ENCODE measurements at places on chromosomes 2 and 18.

- no peaks in the 10 kb centered on the region for H3K27me3 ChIP-seq
- peaks cover 25% of the 10 kb centered on the region for H3K4me1 ChIP-seq
- peaks cover 73% of the 10 kb centered on the region for H3K36me3 ChIP-seq
- no peak overlapping the region for H3K27ac ChIP-seq
- H3K4me3 ChIP-seq, result no peak overlapping the region
Measured at GRCh38 chr2:99825630-99826029, 316.8 kb downstream of the AFF3 start.

DNA sequence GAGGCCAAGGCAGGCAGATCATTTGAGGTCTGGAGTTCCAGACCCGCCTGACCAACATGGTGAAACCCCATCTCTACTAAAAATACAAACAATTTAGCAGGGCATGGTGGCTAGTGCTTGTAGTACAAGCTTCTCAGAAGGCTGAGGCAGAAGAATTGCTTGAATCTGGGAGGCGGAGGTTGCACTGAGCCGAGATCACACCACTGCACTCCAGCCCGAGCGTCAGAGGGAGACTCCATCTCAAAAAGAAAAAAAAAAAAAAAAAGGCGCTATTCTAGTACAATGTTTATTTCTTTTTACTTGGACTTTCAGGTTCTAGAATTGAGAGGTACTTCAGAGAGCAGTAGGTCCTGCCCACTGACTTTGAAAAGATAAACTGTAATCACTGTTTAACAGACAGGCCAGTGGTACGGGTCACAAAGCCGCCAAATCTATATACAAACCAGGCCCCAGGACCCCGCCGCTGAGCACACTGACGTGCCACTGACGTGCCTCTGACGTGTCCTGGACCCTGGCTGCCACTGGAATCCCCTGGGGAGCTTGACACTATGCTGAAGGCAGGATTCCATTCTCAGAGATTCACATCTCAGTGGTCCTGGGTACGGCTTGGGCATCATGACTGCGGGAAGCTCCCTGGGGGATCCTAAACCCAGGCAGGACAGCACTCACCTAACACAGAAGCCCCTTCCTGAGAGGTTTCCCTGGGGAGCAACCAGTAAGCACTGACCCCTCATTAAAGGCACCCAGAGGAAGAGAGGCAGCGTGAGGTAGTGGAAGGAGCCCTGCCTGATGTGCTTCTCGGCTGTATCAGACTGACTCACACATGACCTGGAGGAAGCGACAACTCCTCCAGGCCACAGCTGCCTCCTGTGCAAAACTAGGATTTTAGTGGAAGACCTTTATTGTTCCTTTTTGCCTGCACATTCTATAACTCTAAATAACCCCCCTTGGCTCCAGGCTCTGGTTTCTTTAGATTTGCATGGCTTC is 197.8 kb upstream of the MEIS1 start:
- DNase-seq, result no peak
- H3K27me3 ChIP-seq, result no peaks in the 10 kb centered on the region
- no peak overlapping the region for H3K4me3 ChIP-seq
- H3K27ac ChIP-seq, result no peak overlapping the region

- H3K4me1 ChIP-seq, result peaks cover under 1% of the 10 kb centered on the region
- no peak overlapping the region for H3K27ac ChIP-seq
- no peak for DNase-seq
- H3K27me3 ChIP-seq, result no peaks in the 10 kb centered on the region
- peaks cover 22% of the 10 kb centered on the region for H3K36me3 ChIP-seq
Measured at GRCh38 chr18:63402246-63403162, 19.8 kb downstream of the VPS4B start.

GRCh38 chr18:741931-742512 is 29.6 kb upstream of the ENOSF1 start:
- no peaks in the 10 kb centered on the region for H3K36me3 ChIP-seq
- DNase-seq, result no peak
- no peaks in the 10 kb centered on the region for H3K4me1 ChIP-seq
- no peaks in the 10 kb centered on the region for H3K27me3 ChIP-seq

- H3K4me1 ChIP-seq, result peaks cover 41% of the 10 kb centered on the region
- no peak for DNase-seq
- H3K4me3 ChIP-seq, result no peak overlapping the region
- no peak overlapping the region for H3K27ac ChIP-seq
- H3K36me3 ChIP-seq, result peaks cover 4% of the 10 kb centered on the region
- no peaks in the 10 kb centered on the region for H3K27me3 ChIP-seq
Measured at GRCh38 chr18:6404834-6405233, 9.9 kb downstream of the L3MBTL4 start.

- no peak for DNase-seq
- H3K27ac ChIP-seq, result no peak overlapping the region
- H3K36me3 ChIP-seq, result no peaks in the 10 kb centered on the region
- H3K27me3 ChIP-seq, result no peaks in the 10 kb centered on the region
- H3K4me1 ChIP-seq, result no peaks in the 10 kb centered on the region
- H3K4me3 ChIP-seq, result no peak overlapping the region
Measured at GRCh38 chr2:35503311-35503710, 852.3 kb upstream of the CRIM1 start.

DNA sequence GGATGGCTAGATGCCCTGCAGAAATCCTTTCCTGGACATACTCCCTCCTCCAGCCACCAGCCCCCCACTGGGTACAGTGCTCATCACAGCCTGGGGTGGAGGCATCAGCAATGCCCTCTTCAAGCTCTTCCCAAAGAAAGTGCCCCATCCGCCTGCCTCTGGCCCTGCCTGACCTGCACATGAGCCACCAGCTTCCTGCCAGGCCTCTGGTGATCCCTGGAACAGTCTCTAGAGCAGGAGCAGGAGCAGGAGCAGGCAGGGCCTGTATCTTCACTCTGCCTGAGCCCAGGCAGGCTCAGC is 54.1 kb upstream of the CAB39 start:
- H3K4me1 ChIP-seq, result peaks cover 71% of the 10 kb centered on the region
- peak overlapping the region; percentile 96 for H3K27ac ChIP-seq
- H3K4me3 ChIP-seq, result peak overlapping the region; percentile 74
- H3K27me3 ChIP-seq, result no peaks in the 10 kb centered on the region
- no peaks in the 10 kb centered on the region for H3K36me3 ChIP-seq

DNA sequence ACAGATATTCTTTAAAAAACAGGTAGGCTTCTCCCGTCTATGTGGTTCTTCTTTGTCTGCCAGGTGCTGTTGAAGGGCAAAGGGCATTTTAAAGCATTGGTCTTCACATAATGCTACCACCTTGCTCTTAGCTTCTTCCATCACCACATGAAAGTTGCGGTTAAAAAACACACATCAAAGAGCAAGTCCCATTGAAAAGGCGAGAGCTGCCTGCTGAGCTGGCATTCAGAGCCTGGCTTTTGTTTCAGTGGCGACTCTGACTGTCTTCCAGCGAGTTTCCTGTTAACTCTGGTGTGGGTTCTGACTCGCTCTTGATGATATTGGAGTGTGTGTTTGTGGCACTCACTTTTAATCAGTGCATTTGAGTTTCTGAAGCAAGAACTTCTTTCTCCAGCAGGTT is 624.9 kb upstream of the FANCL start:
- H3K4me3 ChIP-seq, result peak overlapping the region; percentile 21
- peak; percentile 13 for DNase-seq
- no peaks in the 10 kb centered on the region for H3K36me3 ChIP-seq
- H3K27me3 ChIP-seq, result no peaks in the 10 kb centered on the region
- H3K27ac ChIP-seq, result peak overlapping the region; percentile 60
- peaks cover 35% of the 10 kb centered on the region for H3K4me1 ChIP-seq

- H3K4me3 ChIP-seq, result peak overlapping the region; percentile 91
- DNase-seq, result peak; percentile 52
- H3K36me3 ChIP-seq, result peaks cover 11% of the 10 kb centered on the region
- H3K4me1 ChIP-seq, result peaks cover 10% of the 10 kb centered on the region
- H3K27ac ChIP-seq, result peak overlapping the region; percentile 100
- H3K27me3 ChIP-seq, result no peaks in the 10 kb centered on the region
Measured at GRCh38 chr2:61538920-61539520, 864 bp upstream of the XPO1 start.

DNA sequence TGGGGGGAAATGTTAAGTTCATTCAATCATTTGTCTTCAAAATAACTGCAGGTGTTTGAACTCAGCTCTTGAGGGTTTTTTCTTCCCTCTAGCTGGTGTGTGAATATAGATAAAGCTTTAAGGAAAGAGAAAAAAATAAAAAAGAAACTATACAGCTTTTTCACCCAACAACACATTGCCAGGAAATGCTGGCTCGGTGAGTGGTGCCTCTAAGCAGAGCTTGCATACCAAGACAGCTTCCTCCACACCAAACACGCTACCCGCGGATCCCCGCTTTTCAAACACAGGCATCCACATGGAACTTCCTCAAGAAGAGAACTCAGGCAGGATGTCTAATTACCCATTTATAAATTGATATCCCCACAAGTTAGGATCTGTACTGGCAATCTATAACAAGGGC is 69.8 kb upstream of the TANK start:
- H3K27me3 ChIP-seq, result no peaks in the 10 kb centered on the region
- no peak for DNase-seq
- no peaks in the 10 kb centered on the region for H3K36me3 ChIP-seq
- H3K27ac ChIP-seq, result peak overlapping the region; percentile 84
- peak overlapping the region; percentile 62 for H3K4me3 ChIP-seq

DNA sequence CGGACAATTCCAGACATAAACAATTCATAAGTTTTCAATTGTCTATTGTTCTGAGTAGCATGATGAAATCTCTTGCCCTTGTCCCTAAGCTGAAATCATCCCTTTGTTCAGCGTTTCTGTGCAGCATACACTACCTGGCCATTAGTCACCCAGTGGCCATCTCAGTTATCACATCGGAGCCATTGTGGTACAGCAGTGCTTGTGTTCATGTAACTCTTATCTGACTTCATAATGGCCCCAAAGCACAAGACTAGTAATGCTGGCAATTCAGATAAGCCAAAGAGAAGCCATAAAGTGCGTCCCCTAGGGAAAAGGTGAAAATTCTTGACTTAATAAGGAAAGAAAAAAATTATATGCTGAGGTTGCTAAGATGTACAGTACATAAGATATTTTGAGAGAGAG is 127.2 kb downstream of the FHOD3 start:
- no peak for DNase-seq
- no peaks in the 10 kb centered on the region for H3K36me3 ChIP-seq
- no peaks in the 10 kb centered on the region for H3K4me1 ChIP-seq
- no peak overlapping the region for H3K4me3 ChIP-seq
- H3K27me3 ChIP-seq, result peaks cover 9% of the 10 kb centered on the region

GRCh38 chr2:212811921-212812320 is 273.3 kb upstream of the ERBB4 start:
- H3K27me3 ChIP-seq, result no peaks in the 10 kb centered on the region
- H3K4me3 ChIP-seq, result no peak overlapping the region
- H3K27ac ChIP-seq, result no peak overlapping the region

- no peak overlapping the region for H3K27ac ChIP-seq
- H3K36me3 ChIP-seq, result no peaks in the 10 kb centered on the region
- H3K4me1 ChIP-seq, result peaks cover 11% of the 10 kb centered on the region
- peaks cover 10% of the 10 kb centered on the region for H3K27me3 ChIP-seq
Measured at GRCh38 chr2:157596992-157597681, 31.5 kb downstream of the ACVR1C start.

GRCh38 chr2:42864641-42865280 is 72.4 kb upstream of the HAAO start:
- no peak overlapping the region for H3K27ac ChIP-seq
- no peaks in the 10 kb centered on the region for H3K4me1 ChIP-seq
- H3K27me3 ChIP-seq, result peaks cover 6% of the 10 kb centered on the region
- no peak overlapping the region for H3K4me3 ChIP-seq

DNA sequence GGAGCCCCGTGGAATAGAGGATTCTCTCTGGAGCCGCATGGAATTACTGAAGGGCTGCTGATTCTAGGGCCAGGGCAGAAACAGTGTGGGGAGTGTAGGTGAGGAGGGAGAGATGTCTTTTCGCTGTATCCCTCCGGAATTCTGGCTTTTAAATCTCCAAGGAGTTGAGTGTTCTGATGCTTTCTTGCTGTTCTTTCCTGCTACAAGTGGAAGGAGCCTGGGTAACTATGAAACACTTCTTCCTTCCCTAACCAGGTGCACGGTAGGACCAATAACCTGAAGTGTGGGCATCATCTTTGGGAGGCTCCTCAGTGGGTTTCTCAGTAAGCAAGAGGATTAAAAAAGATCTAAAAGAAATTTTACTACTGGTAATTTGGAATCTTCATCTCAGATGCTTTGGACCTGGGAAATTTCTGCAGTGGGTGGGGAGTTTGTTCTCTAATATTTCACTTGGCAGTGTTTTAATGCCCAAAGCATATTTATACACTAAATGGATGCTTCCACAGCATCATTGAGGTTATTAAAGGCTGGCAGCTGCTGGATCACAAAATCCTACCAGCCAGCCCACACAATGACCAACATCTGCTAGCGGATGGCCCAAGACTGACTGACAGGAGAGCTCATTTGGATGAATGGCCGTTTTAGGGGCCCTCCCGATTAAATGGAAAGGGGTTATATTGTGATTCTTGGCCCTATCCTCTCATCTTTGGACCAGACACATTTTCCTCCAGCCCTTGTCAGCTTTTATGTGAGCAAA is 2.1 kb downstream of the EML6 start:
- H3K27me3 ChIP-seq, result peaks cover 9% of the 10 kb centered on the region
- DNase-seq, result no peak
- H3K4me1 ChIP-seq, result peaks cover 19% of the 10 kb centered on the region
- no peaks in the 10 kb centered on the region for H3K36me3 ChIP-seq

- H3K4me3 ChIP-seq, result no peak overlapping the region
- H3K27me3 ChIP-seq, result peaks cover 15% of the 10 kb centered on the region
- H3K36me3 ChIP-seq, result peaks cover 12% of the 10 kb centered on the region
- H3K4me1 ChIP-seq, result peaks cover 19% of the 10 kb centered on the region
- H3K27ac ChIP-seq, result no peak overlapping the region
Measured at GRCh38 chr2:86272111-86272510, 65.3 kb downstream of the REEP1 start.

DNA sequence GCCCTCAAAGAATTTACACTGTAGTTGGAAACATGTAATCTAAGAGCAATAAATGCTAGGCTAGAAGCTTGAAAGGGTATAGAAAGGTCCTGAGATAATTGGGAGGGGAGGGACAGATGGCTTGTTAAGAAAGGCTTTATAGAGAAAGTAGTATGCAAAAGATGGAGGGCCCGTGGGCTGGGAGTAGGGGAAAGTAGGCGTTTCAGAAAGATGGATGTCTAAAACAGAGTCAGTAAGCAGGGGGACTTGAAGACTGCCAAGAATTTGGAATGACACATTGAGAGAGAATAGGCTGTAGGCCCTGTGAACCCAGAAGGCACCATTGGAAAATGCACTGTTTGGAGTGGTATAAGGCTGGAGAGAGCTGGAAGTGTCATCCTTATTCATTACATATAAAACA is 822 bp downstream of the PSMG2 start:
- H3K4me1 ChIP-seq, result peaks cover 46% of the 10 kb centered on the region
- peaks cover 17% of the 10 kb centered on the region for H3K36me3 ChIP-seq
- DNase-seq, result no peak
- H3K27me3 ChIP-seq, result no peaks in the 10 kb centered on the region
